Stimulated activated CD4-positive, alpha-beta T cell treated with anti-CD3 and anti-CD28 coated beads, Interleukin-1b, Interleukin-23, amount 100 ng/mL, for 1 hour (primary cell): ENCODE measurements at places on chromosomes 1 and 21.

GRCh38 chr1:6062670-6063069 lies 17.0 kb downstream of the KCNAB2 start:
- no peak for DNase-seq

- DNase-seq: no peak
These were observed 485.1 kb upstream of the VAMP3 start for GRCh38 chr1:7285856-7286454.

GRCh38 chr1:172414331-172414730 lies 6.2 kb upstream of the C1orf105 start:
- DNase-seq: no peak

GRCh38 chr1:91092503-91092902 lies 70.7 kb upstream of the ZNF644 start:
- DNase-seq: no peak

DNA sequence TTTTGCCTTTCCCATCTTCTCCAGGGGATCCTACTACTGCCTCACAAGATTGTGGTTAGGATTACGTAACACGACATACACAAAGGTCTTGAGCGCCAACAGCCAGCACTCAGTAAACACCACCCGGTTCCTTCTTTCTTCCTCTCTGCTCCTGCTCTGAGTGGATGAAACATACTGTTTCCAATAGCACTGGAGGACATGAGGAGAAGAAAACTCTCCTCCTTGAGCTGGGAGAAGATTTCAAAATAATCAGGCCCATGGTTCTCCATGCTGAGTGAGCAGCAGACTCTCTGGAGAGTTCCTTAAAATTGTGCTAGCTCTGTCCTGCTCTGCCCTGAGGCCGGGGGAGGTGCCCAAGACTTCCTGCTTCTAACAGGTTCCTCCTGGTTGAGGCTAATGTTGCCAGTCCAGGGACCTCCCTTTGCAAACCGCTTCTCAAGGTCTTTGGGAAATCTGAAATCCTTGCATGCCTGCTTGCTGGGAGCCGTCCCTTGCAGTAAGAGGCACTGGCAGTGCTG lies 29.4 kb upstream of the MX1 start:
- DNase-seq: no peak

- no peak for DNase-seq
These were observed 72.3 kb upstream of the CAPZB start for GRCh38 chr1:19557609-19558051.

DNA sequence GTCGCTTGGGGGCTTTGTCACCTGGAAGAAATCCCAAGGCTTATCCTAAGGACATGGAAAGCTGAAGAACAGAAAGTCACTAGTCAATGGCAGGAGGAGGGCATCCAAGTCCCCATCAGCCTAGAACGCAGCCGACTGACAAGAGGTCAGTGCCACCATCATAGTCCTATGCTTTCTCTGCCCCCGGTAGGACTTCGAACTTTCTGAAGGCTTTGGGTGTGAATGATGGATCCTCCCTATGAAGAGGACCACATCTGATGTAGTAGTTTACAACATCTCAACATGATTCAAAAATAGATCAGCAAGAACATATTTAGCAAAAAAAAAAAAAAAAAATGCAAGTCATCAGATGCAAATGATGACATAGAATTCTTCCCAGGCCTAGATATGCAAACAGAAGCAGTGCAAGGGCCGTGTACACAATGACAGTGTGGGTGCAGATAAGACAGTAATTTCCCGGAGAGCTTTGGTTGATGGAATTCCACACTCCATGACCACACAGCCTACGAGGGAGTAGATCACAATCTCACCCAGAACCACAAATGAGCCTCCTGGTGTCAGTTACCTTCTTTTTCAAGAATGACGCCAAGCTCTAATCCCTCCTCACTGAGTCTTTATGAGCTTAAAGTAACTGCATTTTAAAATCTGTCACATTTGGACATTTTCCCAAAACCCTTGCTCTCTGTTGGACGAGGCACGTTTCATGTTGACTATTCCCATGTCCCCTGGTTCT lies 88.2 kb downstream of the PSMG1 start:
- DNase-seq: no peak

DNA sequence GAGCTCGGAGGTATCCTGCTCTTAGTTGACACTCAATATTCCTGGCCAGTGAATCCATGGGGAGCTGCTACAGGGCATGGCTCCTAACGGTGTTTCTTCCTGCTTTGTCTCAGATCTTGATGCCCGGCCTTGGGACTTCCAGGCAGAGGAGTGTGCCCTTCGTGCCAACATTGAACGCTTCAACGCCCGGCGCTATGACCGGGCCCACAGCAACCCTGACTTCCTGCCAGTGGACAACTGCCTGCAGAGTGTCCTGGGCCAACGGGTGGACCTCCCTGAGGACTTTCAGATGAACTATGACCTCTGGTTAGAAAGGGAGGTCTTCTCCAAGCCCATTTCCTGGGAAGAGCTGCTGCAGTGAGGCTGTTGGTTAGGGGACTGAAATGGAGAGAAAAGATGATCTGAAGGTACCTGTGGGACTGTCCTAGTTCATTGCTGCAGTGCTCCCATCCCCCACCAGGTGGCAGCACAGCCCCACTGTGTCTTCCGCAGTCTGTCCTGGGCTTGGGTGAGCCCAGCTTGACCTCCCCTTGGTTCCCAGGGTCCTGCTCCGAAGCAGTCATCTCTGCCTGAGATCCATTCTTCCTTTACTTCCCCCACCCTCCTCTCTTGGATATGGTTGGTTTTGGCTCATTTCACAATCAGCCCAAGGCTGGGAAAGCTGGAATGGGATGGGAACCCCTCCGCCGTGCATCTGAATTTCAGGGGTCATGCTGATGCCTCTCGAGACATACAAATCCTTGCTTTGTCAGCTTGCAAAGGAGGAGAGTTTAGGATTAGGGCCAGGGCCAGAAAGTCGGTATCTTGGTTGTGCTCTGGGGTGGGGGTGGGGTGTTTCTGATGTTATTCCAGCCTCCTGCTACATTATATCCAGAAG lies 16.7 kb downstream of the ALX3 start:
- DNase-seq: peak; percentile 29

DNA sequence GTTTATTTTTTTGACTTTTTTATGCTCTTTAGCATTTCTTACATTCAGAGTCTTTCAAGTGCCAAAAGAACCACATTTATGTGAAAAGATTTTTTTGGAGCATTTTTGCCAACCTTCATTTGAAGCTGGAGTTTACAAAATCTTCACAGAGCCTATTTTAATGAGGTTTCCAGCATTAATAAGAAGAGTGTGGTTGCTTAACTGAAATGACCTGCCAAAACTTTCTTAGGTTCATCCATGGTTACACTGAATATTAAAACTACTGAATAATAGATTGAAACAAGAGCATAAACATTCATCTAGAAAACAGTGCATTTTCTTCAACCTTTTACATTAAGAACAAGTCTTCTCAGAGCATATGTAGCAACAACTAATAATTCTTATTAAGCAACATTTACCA lies 672.3 kb upstream of the CXADR start:
- no peak for DNase-seq

GRCh38 chr1:19872190-19872589 lies 10.0 kb upstream of the OTUD3 start:
- no peak for DNase-seq

- DNase-seq: no peak
These were observed 14.3 kb upstream of the BLACAT1 start for GRCh38 chr1:205470131-205470530.

GRCh38 chr1:212700223-212700891 lies 717 bp upstream of the BATF3 start:
- DNase-seq: no peak

DNA sequence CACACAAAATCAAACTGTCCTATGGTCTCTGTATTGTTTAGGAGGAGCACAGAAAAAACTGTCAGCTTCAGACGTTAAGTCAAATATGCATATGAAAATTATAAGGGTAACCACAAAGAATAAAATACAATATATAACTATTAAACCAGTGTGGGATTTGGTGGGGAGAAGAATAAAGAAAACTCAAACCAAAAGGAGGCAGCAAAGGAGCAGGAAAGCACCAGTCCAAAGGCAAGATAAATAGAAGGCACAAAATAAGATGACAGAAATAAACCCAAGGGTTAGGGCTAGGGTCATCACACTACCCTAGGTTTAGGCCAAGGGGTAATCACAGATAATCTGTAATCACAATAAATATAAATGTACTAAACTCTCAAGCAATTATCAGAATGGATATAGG lies 32.8 kb downstream of the DLGAP3 start:
- DNase-seq: no peak

- no peak for DNase-seq
These were observed 725.1 kb downstream of the BRINP3 start for GRCh38 chr1:189752461-189752995.

GRCh38 chr1:67898033-67898726 lies 64.9 kb upstream of the GNG12 start:
- no peak for DNase-seq

- no peak for DNase-seq
These were observed 14.7 kb downstream of the YTHDF2 start for GRCh38 chr1:28751315-28752060.

GRCh38 chr1:160369087-160369486 lies 2.2 kb downstream of the NHLH1 start:
- DNase-seq: no peak

DNA sequence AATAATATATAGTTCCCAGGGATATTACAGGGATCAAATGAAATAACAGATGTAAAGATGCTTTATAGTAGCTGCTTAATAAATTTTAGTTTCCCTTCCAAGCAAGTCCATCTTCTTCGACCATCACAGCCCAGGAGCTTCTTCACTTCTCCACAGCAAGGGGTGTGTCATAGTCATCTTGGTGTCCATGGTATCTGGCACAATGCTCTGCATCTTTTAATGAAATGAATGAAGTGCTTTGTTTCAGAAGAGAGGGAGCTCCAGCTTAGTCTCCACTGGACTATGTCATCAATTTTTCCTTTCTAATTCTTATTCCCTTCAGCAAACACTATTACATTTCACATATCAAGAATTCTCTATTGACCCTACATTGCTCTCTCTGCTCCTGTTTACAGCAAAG lies 4.9 kb upstream of the MACF1 start:
- no peak for DNase-seq

- no peak for DNase-seq
These were observed at the start of gene MASP2 for GRCh38 chr1:11046625-11047365. TSS of gene MASP2 (minus strand) at chr1:11047239. CDS start at chr1:11047207, 32 bp downstream.

- no peak for DNase-seq
These were observed 10.6 kb downstream of the HCRTR1 start for GRCh38 chr1:31627930-31628559.

GRCh38 chr21:44871576-44872269 lies 1.8 kb downstream of the PTTG1IP start:
- DNase-seq: no peak

GRCh38 chr1:77659879-77660593 lies 22.4 kb downstream of the ZZZ3 start:
- DNase-seq: no peak

DNA sequence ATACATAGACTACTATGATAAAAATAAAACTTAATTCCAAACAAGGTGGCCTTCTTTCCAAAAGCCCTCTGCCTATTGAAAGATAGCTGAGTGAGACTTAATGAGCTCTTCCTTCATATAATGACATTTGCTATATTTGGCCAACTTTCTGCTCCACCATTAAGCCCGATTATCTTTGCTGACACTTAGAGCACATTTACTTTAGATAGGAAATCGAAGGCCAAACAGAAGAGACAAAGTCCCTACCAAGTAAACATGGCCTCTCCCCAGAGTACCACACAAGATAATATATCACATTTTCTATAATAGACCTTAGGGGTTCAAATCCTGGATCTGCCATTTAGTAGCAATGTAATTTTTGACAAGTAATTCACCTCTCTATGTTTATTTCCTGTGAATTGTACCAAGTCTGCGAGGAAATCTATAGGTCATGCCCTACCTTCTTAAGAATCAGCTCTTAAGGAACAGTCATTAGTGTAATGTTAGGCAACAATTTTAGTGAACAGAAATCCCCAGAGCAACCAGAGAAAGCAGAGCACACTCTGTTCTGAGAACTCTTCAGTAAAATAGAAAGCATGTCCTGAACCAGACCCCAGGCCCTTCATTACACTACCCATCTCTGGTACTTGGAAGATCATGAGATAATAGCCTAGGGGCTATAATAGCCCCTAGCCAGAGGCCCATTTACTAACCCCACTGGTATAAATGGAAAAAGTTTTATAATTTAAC lies 17.3 kb upstream of the COA6 start:
- DNase-seq: no peak

DNA sequence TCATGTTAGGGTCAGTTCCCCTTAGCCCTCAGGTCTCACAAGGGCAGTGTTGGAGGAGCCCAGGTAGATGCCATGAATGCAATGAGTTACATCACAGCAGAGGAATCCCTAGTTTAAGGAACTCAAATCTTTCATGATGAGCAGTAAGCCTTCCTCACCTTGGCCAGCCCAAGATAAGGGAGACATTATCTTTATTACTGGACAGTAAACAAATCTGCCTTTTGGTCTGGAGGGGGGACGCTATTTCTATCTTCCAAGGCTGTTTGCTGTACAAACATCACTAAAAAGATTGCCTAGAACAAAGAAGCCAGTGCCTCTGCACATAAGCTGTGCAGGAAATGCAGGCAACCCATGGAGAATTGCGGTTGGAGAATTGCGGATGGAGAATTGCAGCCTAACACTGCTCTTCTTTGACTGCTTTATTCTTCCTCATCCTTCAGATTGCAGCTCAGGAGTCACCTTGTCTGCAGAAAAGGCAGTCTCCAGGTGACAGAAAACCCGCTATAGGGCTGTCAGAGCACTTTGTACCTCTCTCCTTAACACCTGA lies 2.3 kb upstream of the CHI3L1 start:
- DNase-seq: no peak

DNA sequence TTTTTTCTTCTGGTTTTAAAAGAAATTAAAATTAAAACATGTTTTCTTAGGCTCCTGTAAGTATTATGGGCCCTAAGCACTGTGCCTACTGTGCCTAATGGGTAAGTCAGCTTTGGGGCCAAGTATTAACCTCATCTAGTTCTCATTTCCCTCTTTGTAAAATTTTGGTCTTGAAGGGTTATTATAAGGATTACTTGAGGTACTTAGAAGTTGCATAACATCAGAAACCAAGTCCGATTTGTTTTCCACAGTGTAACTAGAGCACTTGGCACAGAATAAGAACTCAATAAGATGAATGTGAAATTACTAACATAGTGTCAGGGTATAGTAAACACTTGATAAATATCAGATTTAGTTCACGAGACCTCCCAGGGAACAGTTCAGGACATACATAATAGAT lies 16.4 kb upstream of the OSBPL9 start:
- no peak for DNase-seq

- no peak for DNase-seq
These were observed 116.2 kb downstream of the EIF4G3 start for GRCh38 chr1:21060523-21060922.
